Left ventricle myocardium inferior (tissue), 1 donor: ENCODE measurements at places on chromosomes 2 and 18. TPM values are rescaled to one million over a fixed set of nuclear protein-coding genes. Genes with fewer than 3 reads are reported as not detected.

GRCh38 chr18:46830633-46831032 is 73.8 kb upstream of the ST8SIA5 start:
- DNase-seq = no peak

DNA sequence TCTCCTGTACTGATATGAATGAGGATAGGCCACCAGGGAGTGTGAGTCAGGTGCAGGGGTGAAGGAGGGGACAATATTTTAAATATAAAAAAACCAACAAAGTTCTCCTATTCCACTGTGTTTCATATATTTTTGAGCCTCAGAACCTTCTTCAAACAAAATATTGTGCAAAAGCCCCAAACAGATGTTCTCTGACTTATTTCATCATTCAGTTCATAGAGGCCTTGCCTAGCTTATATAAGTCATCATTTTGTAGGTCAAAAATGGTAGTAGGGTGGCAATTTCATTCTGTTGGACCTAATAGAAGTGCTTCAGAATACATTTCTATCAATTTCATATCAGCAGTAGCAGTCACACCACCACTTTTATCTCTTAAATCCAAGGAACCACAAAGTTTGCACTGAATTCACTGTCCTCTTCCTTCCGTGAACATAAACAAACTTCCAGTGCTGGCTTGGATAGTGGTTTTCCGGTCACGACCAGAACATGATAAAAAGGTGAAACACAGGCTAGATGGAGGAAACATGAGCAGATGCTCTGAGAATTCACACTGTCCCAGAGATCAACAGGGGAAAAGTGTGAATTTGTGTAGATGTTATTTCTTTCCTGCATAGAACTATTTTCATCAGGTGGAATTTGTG is 99.1 kb downstream of the EN1 start:
- DNase-seq = no peak

- DNase-seq = no peak
Observed at GRCh38 chr18:26504831-26505230, 43.5 kb downstream of the KCTD1 start.

The SMC6 gene
- total RNA-seq = 13.3 TPM

The LHCGR gene
- total RNA-seq = 0.16 TPM

The GREB1L gene
- 12.3 TPM for total RNA-seq

GRCh38 chr2:73703675-73704074 is 33.5 kb downstream of the TPRKB start:
- DNase-seq = no peak

DNA sequence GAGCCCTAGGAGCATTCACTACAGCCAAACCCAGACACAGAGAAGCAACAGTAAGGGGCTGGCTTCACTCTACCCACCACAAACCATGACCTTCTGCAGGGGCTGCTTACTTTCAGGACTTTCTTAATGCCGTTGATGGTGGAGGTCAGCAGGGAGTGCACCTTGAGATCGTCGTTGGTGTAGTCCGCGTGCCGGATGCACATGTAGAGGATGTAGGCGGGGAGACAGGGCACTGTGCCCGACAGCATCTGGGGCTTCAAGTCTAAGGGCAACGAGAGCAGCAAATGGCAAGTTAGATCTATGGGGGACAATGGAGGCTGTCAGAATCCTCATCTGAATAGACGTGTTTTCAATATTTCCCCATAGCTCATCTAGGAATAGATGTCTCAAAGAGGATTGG is 29.8 kb upstream of the ACAA2 start:
- no peak for DNase-seq

The SPC25 gene
- 0.60 TPM for total RNA-seq

DNA sequence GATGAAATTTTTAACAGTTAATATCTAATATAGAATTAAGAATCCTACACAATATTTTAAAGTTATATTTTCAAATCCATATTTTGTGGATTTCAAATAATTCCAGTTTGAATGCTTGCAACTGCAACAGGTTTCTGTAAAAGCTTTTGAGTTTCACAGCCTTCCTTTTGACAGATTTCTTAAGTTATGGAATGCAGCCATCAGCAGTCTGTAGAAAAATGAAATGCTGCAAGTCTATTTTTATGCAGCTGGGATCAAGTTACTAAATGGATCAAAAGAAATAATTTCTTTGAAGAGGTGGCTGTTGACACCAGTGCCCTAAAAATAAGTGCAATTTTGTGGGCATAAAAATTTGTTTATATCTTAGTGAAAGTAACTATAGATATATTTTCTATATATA is 657.2 kb downstream of the NRXN1 start:
- DNase-seq = no peak

- no peak for DNase-seq
Observed at GRCh38 chr2:85853499-85854165, 35.2 kb downstream of the ST3GAL5 start.

The HOXD10 gene
- total RNA-seq = not detected

DNA sequence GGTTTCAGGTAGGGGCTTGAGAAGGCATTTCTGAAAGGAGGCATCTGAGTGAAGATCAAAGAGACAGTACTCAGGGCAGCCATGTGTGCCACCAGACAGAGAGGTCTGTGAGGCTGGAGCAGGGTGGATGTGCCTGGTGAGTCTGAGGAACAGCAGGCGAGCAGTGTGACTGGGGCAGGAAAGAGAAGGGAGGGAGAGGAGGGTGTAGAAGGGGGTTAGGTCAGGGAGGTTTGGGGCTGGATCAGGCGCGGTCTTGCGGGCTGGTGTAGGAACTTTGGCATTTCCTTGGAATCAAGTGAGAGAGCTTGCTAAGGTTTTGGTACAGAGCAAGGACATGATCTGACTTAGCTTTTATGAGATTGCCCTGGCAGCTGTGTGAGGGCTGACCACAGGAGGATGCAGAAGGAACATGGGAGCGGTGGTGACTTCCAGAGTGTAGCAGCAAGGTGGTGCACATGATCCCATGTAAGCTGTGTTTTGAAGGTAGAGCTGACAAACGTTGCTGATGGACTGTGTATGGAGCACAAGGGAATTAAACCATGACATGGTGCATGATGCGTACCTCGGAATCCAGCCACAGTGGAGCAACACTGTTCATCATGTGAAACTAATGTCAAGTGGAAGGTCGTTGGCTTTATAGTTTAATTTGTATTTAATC is 13.9 kb downstream of the RAB31 start:
- no peak for DNase-seq

The SGPP2 gene
- total RNA-seq = 2.3 TPM

DNA sequence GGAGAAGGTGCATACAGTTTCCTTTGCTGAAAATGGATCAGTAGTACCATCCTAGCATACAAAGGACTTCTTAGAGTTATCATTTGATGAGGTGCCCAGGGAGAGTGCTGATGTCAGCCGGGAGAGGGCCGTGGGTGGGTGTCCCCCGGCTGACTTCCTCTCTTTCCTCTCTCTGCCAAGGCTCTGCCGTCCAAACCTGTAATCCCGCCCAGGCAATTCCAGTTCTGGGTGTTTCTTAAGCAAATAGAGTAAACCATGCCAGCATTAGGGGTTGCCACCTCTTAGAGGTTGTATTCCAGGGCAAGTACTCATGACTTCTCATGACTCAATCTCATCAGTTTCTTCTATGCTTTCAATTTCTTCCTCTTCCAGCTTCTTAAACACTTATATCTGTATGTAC is 117.2 kb downstream of the GATA6 start:
- no peak for DNase-seq

- no peak for DNase-seq
Observed at GRCh38 chr2:205982776-205983327, 103.1 kb downstream of the INO80D start.

GRCh38 chr2:9653485-9654271 is 22.9 kb upstream of the YWHAQ start:
- DNase-seq = no peak

The BCL11A gene
- total RNA-seq = 27.1 TPM

DNA sequence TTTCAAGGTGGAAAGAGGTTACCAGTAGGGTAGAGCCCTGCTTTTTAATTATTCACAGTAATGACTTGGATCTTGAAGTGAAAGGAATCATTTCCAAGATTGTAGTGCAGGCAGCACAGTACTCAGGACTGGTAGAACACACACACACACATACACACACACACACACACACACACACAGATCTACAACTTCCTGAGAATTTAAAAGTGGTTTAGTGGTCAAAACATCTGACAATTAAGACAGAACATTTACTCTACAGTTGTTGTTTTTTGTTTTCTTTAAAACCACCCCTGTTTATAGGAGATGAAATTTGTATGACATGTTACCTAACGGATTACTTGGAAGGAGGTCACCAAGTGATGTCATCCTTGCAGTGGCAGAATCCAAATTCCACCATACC is 146.7 kb upstream of the VRK2 start:
- no peak for DNase-seq
